Umbilical cord (tissue), 2 donors: ENCODE measurements at places on chromosomes 16 and 17.

DNA sequence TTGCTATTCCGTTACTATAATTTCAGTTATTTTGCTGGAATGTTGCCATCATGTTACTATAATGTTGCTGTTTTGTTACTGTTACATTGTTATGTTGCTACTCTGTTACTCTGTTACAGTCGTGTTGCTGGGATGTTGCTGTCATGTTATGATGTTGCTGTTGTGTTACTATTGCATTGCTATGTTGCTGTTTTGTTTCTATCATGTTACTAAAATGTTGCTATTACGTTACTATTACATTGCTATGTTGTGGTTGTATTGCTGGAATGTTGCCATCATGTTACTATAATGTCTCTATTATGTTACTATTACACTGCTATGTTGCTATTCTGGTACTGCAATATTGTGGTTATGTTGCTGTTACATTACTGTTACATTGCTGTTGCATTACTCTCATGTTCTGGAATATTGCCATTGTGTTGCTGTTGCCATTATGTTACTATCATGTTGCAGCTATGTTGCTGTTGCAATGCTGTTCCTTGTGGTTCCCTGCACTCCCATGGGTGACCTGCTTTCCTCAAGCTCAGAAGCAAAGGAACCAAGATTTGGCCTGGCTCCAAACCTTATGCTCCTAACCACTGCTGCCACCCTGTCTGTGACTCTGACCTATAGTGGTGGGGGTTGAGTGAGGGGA is 64.4 kb downstream of the ABCC6 start:
- DNase-seq, result no peak

- no peak for DNase-seq
Measured at GRCh38 chr17:4986403-4986802, 1.1 kb downstream of the CAMTA2 start.

GRCh38 chr16:67398546-67399217 is 5.4 kb upstream of the TPPP3 start:
- DNase-seq, result no peak

DNA sequence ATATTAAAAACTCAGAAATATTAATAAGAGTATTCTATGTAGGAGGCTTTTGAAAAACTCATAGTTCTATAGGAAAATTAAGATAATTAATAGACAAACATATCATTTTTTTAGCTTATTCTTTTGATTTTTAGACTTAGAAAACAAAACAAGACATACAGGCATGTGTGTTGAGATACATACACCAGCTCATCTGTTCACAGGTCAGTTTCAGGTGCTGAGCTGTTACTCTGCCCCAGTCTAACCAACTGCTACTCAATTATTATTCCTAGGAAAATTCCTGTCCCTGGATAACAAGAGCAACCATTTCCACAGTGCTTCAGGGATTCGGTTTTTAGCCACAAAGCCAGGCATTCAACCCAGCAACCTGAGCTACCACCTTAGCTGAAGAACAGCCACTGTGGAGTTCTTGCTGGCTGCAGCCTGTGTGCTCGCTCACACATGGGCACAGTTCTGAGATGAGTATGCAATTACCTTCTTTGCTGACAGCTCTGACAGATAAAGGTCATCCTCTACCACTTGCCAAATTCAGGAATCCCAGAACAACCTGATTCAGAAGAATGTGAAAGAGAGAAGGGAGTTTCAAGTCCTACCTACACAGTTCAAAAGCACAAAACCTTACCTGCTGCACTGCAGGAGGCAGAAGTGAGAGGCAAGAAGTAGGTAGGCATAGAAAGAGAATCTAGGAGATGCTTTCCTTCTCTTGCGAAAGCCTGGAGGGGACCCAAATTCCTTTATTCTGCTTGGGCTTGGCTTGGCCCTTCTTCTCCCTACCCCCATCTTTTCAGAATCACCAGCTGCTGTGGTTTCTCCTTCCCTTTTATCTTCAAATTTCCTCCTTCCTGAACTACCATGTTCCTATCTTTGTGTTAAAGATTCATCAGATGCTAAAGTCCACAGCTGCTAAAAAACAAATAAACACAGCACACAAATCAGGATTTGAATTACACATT is 62.7 kb downstream of the TEX2 start:
- peak; percentile 59 for DNase-seq

GRCh38 chr17:80861892-80862291 is 129.7 kb upstream of the CHMP6 start:
- peak; percentile 52 for DNase-seq

DNA sequence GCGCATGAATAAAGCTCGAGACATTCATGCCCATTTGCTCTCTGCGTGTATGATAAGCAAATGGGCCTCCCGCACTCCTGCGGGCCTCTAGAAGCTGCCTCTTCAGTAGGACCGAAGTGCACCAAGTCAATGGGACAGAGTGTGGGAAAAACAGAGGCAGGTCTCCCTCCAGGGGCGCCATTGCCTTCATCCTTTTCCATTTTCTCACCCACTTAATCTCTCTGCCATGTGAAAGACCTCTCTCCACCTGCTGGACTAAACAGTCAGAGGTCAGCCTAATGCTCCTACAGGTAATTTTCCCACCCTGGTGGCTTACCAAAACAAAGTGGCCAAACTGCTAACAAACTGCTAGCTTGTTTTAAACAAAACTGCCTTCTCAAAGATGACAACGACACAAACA is 210.9 kb downstream of the ZFHX3 start:
- DNase-seq, result no peak

DNA sequence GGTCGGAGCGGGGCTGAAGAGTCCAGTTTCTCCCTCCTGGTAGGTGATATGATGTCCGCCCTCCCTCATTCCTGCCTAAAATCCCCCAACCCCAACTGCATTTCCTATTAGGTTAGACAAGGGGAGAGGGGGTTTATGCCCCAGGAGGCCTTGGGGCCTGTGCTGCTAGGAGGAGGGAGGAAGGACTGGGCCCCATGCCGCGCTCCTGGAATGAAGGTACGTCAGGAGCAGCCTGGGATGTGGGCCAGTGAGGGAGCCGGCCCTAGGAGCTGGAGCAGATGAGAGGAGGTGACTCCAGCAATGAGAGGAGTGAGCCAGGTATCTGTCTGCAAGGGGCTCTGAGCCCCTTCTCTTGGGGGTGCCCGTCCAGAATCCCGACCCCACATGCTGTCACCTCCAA is 46.9 kb upstream of the CDC42EP4 start:
- DNase-seq, result no peak
